ENCODE measurements at places on chromosomes 3 and 15.

GRCh38 chr3:27677565-27677964 is 44.6 kb downstream of the EOMES start:
- no peak for DNase-seq

DNA sequence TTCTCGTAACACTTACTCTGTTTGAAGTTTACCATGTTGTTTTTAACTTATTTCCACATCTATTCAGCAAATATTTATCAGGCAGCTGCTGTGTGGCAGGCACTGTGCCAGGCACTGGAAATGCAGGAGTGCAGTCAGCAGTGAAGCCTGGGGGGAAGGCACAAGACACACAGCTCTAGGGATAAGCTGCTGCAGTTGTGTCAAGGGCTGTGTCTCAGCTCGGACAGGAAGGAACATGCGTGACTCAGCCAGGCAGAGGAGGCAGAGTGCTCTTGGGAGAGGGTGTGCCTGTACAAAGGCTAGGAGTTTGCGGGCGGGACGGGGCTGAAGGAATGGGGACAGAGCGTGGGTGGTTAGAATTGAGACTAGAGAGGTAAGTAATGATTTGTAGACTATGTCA is 24.7 kb downstream of the LYSMD4 start:
- DNase-seq = no peak

DNA sequence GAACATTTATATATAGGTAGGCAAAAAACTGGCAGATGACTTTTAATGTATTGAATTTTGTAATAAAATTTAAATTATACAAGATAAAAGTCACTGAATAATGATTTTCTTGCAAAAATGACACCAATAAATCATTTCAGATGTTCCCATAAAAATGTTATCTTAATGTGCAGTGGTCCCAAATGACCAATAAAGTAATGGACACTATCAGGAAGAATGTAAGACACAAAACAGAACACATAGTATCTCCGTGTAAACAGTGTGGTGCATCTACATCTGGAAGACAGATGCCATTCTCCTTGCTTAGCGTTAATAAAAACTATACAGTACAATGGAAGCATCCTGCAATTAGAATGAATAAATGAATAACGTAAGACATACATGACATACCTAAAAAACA is 41.5 kb downstream of the FGF7 start:
- DNase-seq = no peak

DNA sequence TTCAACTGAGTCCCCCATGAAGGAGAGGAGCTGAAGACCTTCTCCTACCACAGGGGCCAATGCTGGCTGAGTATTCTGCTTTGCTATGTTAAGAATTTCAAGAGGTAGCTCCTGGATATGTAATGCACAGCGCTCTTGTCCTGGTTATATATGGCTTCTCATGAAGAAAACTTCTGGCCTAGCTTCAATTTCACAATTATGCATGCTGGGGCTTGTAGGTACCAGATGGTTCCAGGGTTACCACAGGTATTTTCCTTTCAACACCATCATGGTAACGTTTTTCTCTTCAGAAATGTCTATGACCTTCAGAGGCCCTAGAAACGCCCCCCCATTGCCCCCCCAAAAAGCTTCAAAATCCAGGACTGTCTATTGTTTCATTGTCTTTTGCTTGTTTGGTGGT is 311.7 kb upstream of the ICE2 start:
- no peak for DNase-seq

- DNase-seq = no peak
These were observed 382.8 kb upstream of the CFAP20DC start for GRCh38 chr3:59432665-59433064.

GRCh38 chr3:86969500-86970189 is 21.3 kb downstream of the VGLL3 start:
- DNase-seq = no peak

GRCh38 chr3:197858598-197858997 is 67.5 kb downstream of the LRCH3 start:
- no peak for DNase-seq

DNA sequence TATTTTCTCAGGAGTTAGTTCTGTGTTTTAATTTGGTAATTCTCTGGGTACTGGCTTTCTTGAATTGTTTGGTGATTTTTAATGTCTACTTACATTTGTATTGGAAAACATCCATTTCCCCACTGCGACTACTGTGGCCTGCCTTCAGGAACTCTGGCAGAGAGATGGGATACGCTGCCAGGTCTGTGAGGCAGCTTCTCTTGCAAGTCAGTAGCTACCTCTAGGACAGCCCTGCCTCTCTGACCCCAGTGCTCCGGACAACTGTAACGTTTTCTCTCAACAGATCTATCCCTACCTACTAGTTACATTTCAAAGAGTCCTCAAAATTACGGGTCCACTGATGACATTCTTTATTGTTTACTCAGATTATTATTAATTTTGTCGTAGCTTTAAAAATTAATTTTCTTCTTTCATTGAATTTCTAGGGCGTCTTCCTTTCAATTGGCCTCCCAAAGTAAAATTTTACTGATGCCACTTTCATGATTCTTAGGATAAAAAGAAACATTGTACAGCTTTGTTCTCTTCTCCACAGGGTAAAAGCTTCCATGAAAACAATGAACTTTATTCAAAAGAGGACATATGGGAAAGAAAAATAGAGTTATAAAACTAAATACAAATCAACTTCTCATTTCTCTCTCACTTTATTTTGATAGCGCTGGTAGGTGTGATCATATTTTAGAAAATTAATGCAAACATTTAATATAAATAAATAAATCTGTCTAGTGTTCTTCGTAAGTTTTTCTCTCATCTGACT is 123.2 kb upstream of the GOLGA8J start:
- no peak for DNase-seq

GRCh38 chr15:82543160-82543559 is 2.9 kb upstream of the RPS17 start:
- DNase-seq = no peak

DNA sequence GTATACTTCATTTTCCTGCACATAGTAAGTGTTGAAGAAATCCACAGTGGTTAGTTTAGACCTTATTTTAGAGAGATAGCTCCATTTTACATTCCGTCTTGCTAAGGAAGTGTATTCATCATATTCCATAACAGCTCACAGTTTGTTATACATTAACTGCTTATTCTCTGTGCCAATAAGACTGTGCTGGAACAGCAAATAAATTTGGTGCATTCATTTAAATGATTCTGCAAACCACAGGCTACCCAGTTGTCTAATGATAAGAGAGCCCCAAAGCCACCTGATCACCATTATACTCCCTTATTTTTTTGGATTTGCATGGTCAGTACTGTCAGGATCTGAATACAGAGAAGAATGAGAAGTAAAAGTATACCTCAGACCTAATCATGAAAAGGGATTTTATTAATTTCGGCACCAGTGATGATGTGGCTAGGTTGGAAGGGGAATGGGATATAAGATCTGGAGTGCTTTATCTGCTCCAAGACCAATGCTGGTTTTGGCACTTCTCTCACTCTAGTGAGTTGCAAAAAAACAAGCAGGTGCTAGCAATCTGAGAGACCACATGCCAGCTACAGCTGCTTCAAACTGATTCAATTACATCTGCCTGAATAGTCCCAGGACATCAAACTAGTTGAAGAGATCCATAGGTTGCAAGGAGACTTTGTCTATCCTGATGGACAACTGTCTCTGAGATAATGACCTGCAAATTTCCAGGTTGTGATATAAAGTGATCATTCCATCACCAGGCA is 254.8 kb downstream of the ZBTB20 start:
- DNase-seq = peak; percentile 16

DNA sequence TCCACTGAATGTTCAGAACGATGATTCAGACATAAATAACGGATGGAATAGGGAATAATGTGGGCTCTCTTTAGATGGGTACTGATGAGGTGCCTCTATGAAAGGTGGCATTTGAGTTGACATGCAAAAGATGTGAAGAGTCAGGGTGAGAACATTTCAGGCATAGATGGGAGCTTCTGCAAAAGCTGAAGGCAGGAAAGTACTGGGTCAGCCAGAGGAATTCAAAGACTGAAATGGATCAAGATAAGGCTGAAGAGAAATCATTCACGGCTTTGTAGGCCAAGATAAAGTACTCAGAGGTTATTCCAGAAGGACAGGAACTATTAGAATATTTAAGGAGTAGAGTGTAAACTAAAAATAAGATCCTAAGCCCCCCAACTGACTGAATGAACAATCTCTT is 189.6 kb upstream of the MCTP2 start:
- DNase-seq = no peak
